ENCODE measurements at places on chromosomes 4 and X.
A peak's percentile ranks its signal among the peaks of the same experiment; 100 is the strongest.

DNA sequence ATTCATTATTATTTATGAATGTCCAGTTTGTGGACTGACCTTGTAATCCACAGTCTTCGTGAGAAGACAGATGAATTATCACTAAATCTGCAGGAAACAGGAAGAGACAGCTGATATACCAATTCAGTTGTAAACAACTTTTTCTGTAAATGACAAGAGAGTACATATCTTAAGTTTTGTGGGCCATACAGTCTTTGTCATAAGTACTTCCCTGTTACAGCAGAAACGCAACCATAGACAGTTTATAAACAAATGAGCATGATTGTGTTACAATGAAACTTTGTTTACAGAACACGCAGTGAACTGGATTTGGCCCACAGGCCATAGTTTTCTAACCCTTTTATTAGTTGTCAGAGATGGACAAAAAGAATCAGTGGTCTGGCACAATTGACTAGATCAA is 443.4 kb downstream of the PDGFC start:
- no peaks in the 10 kb centered on the region for H3K36me3 ChIP-seq
- H3K4me1 ChIP-seq, result no peaks in the 10 kb centered on the region
- no peak for DNase-seq
- H3K4me3 ChIP-seq, result no peak overlapping the region
- H3K27ac ChIP-seq, result no peak overlapping the region
- H3K27me3 ChIP-seq, result no peaks in the 10 kb centered on the region

DNA sequence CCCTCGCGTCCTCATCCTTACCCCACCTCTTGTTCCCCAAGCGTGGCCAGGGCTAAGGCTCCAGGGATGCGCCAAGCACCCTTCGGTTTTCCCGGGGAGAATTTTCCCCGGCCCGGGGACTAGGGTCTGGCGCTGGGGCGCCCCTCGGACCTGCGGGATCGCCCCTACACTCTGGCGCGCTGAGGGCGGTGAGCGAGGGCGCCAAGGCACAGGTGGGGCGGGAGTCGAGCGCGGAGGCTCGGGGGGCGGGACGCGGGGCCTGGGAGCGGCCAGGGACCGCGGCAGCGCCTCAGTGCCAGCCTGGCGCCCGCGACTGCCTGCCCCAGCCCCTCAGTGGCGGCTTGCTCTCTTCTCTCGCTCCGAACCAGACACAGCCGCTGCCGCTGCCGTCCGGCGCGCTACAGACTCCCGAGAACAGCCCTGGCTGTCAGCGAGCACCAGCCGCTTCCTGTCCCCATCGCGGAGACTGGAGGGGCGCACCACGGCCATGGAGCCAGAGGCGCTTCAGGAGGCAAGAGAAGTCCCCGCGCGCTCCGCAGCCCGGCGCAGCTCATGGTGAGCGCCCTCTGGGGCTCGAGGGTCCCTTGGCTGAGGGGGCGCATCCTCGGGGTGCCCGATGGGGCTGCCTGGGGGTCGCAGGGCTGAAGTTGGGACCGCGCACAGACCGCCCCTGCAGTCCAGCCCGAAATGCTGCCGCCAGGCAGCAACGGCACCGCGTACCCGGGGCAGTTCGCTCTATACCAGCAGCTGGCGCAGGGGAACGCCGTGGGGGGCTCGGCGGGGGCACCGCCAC is at the start of gene DRD5:
TSS of gene DRD5 (plus strand) at position 292 of the 793 bp plus-strand sequence. CDS start at position 688, 396 bp downstream.
- peaks cover 7% of the 10 kb centered on the region for H3K4me1 ChIP-seq
- no peak within 1 kb of the TSS for H3K27ac ChIP-seq
- no peak for DNase-seq
- no peaks in the 10 kb centered on the region for H3K36me3 ChIP-seq
- no peak within 1 kb of the TSS for H3K4me3 ChIP-seq
- no peaks in the 10 kb centered on the region for H3K27me3 ChIP-seq

DNA sequence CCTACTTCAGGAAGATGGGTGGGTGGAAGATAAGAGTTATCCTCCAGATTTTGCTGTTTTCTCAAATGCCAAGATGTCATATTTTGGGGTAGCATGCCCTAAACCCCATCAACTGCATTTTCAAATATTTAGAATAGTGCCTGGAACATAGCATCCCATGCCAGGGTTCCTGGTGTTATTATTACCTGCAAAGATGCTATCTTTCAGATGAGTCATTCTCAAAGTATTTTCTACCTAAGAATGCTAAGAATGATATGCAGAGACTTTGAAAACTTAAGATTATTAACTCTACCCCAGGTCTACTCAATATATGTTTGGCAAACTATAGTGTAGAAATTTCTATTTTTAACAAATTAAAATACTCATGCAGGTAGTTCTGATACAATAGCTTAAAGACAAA is 934.3 kb upstream of the SLIT2 start:
- no peak overlapping the region for H3K27ac ChIP-seq
- no peak overlapping the region for H3K4me3 ChIP-seq
- no peaks in the 10 kb centered on the region for H3K4me1 ChIP-seq
- DNase-seq, result no peak
- no peaks in the 10 kb centered on the region for H3K36me3 ChIP-seq

GRCh38 chrX:129957241-129958082 is 25.0 kb upstream of the BCORL1 start:
- no peaks in the 10 kb centered on the region for H3K27me3 ChIP-seq
- peak overlapping the region; percentile 67 for H3K4me3 ChIP-seq
- H3K4me1 ChIP-seq, result peaks cover 5% of the 10 kb centered on the region
- no peaks in the 10 kb centered on the region for H3K36me3 ChIP-seq
- H3K27ac ChIP-seq, result peak overlapping the region; percentile 75

GRCh38 chrX:138946926-138947325 is 235.4 kb upstream of the FGF13 start:
- no peaks in the 10 kb centered on the region for H3K36me3 ChIP-seq
- H3K27ac ChIP-seq, result no peak overlapping the region
- DNase-seq, result no peak
- H3K27me3 ChIP-seq, result no peaks in the 10 kb centered on the region

Measured in esophagus squamous epithelium (tissue), 5 donors.